ENCODE measurements at places on chromosomes 13 and 19.

- DNase-seq: no peak
These were observed 2.9 kb upstream of the CD70 start for GRCh38 chr19:6593651-6594416.

GRCh38 chr13:68304286-68304893 lies 1074.3 kb upstream of the PCDH9 start:
- DNase-seq: peak; percentile 49

- no peak for DNase-seq
These were observed 68.6 kb upstream of the MEDAG start for GRCh38 chr13:30837227-30838159.

DNA sequence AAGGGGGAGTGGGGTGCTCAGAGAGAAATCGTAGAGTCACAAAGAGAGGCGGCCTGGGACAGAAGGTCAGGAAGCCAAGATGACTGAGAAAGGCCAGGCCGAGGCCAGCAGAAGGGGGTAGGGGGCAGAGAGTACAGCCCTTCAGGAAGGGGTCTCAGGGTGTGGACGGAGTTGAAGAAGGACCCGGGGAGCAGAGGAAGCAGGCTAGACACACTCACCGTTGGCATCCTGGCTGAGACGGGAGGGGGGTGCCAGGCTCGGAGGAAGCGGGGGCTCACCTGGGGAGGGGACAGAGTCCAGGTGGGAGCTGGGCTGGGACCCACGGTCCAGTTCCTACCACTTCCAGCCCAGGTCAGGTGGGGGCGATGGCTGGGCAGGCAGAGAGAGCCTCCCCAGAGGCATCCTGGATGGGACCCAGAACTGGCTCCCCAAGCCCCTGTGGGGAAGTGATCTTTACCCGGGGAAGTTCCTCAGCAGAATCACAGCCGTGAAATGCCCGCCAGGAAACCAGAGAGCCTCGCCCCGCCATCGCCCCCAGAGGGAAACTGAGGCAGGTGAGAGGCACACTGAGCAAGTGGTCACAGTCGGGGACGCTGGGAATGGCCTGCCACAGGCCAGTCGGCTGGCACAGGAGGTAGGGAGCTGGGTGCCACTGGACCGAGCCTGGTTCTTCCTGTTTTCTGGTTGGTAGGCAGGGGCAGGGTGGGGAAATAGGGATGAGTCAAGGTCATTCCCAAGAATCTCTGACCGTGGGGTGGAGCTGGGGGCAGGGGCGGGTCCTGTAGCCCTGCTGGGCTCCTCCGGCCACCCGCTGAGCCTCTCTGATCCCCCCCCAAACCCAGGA lies 1.4 kb downstream of the MATK start:
- DNase-seq: no peak

DNA sequence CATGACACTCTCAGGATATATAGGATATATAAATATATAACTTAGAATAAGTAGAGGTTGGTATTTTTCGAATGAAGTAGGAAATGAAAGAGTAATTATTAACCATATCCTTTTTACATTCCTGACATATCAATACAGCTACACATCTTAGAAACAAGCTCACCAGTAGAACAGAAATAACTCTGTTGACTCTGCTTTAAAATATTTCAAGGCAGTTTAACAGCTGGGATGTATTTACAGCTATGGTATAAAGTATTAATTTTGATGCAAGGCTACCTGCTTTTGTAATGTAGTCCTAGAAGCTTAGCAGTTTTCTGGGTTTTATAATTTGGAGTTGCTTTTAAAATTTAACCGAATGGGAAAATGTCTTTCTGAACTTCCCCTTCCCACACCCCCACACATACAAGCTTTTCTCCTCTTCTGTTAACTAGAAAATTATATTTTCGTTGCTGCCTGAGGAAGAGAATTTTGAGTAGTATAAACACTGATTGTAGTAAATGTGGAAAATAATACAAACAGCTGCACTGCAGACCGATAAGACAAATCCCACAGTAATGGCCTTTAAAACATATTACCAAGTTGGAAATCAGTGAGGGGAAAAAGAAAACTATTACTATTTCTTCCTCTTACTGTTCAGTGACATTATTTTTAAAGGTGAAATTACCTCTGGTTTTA lies 147.7 kb downstream of the GGACT start:
- peak; percentile 85 for DNase-seq

GRCh38 chr13:62512194-62513141 lies 1096.8 kb upstream of the PCDH20 start:
- peak; percentile 11 for DNase-seq

GRCh38 chr13:41809962-41810361 lies 150.9 kb downstream of the VWA8 start:
- no peak for DNase-seq

DNA sequence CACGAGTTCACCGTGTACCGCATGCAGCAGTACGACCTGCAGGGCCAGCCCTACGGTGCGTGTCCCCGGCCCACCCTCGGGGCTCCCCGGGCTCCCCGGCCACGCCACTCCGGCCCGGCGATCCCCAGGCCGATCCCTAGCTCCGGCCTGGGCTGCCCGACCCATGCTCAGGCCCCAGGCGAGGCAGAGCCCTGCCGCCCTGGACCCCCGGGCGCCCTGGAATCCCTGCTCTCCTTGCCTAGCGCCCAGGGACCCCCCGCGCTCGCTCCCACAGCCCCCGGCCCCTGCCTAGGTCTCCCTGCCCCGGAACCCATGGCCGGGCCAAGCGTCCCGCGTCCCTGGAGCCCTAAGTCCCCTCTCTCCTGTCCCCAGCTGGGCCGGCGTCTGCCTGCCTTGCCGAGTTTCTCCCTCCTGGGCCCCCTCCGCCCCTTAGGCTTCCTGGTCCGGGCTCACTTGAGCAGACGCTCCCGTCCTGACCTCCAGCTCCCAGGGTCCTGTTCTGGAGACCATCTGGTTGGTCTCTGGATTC lies 494 bp downstream of the NCLN start:
- DNase-seq: no peak

GRCh38 chr13:103306163-103306562 lies 239.9 kb upstream of the SLC10A2 start:
- no peak for DNase-seq

DNA sequence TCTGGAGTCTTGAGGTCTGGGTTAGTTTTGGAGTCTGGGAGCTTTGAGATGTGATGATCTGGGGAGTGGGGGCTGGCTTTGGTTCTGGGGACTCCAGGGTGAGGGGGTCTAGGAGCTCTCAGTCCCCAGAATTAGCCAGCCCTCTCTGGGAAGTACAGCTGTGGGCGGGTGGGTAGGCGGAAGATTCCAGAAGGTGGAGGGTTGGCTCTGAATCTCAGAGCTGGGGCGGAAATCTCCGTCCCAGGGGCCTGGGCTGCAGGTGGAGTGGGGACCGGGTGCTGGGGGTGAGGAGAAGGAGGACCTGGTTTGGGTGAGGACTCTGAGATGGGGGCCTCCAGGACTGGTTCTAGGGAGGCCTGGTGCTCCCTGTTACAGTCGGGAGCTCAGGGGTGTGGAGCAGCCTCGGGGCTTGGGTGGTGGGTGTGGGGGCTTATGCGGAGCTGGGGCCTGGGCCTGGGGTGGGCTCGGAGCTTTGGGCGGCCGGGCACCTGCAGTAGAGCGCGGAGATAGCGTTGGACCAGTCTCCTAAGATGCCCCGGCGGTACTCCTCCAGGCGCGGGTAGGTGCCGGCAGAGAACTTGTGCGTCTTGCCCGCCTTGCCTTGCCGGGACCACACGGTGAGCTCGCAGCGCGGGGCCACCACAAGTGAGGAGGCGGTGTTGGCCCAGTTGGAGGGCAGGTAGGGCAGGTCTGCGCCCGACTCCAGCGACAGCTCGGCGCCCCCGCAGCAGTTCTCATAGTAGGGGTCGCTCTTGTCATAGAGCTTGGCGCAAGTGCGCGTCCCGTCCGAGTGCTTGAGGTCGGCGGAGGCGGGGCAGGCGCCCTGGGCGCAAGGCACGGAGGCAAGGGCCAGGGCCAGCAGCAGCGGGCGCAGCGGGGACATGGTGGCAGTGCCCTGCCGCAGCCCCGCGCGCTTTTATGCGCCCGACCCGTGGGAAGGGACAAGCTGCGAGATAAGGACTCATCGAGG lies at the start of gene SYCN:
Gene SYCN, minus strand, starts transcription at position 892 of the 970 bp plus-strand sequence. Its CDS starts 9 bp downstream, at position 883.
- no peak for DNase-seq

DNA sequence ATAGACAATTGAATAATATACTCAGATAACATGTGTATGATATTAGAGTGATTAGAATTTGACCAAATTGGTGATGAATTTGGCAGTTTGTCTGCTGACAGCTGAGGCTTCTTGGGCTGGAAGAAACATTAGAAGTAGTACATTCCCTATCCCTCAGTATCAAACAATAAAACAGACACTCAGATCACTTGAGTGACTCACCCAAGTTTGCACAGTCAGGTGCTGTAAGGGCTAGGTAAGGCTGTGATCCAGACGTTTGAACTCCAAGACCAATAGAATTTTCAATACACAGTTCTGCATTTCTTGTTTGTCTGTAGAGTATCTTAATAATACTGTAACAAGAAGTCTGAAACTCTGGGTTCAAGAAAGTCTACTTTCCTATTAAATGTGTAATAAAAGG lies 223.5 kb downstream of the POSTN start:
- no peak for DNase-seq

DNA sequence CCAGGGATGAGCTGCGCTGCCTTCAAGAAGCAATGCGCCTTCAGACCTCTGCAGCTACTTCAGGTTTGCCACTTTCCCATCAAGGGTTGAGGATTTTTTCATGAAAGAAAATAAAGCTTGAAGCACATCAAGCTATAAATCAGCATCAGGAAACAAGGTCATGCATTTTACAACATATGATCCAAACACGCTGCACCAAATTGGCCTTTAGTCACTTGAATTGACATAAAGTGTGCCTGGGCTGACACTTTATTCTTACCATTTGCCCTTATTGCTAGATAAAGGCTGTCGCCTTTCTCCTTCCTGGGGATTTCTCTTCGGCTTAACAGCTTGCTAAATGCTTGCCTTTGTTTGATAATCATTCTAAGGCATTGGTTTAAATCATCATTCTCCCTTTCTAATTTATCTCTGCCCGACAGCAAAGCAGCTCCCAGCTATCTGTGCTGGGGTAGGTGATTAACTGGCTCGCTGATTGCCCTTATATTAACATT lies 87.7 kb downstream of the LHFPL6 start:
- no peak for DNase-seq

DNA sequence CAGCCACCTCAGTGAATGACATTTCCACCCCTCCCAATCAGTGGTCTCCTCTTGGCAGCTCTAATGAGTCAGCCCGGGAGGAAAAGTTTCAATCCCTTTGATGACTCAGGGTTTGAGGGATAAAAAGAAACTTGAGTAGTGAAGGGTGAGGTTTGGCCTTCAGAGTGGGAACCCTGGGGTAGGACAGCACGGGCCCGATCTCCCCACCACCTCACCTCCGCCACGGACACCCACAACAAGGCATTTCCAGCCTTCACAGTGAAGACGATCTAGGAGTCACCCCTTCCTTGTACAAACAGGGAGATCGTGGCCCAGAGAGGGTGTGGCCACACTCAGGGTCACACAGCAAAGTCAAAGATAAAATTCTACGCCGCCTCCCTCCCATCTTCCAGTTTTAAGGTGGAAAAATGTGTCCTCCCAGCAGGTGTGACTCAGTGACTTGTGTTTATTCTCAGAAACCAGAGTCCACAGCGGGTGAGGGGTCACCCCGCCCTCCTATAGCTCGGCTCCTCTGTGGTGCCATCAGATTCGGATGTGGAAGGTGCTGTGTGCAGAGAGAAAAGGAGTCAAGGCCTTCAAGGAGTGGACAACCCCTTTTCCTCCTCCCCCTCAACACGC lies 12.3 kb downstream of the CIB3 start:
- no peak for DNase-seq

DNA sequence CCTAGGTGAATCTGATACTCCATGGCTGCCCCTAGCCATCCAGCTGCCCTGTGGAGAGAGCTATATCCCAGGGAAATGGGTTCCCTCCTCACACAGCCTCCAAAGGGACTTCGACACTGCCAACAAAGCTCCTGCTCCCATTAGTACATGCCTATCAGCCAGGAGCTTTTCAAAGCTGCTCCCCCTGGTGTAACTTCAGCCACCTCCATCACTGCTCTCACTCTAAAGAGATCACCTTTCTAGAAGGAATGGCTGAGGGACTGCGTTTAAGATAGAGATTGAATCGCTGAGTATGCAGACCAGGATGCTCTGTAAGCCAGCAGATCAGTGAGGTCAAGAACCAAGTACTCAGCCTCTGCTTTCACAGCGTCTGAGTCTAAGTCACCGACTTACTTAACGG lies 213.7 kb downstream of the NALCN start:
- no peak for DNase-seq

GRCh38 chr19:16148443-16149229 lies 5.2 kb downstream of the HSH2D start:
- DNase-seq: no peak

GRCh38 chr19:1232652-1233072 lies 5.1 kb downstream of the CBARP start:
- DNase-seq: peak; percentile 54

DNA sequence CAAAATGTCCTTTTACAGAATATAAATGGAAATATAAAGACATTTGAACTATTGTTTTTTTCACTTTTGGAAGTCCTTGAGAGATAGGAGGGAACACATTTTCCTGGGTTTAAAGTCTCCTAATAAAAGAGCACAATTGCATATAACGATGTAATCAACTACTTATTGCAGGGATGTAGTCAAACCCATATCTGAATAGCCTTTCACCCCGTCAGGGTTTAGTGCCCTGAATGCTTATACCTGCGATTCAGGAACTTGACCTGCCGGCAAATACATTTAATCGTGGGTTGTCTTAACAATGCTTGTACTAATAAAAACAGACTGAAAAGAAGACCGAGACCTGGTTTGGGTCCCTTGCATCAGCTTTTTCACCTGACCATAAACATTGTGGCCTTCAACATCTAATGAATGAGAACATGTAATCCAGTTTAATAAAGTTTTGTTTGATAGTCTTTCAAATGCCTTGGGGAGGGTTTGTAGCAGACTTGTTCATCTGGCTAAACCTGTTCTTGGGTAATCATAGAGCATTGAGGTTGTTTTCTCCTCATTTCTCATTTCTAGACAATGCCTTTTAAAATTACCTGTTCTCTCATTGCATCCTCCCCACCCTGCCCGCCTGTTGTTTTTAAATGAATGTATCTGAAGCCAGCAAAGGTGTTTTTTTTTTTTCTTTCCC lies 7.0 kb downstream of the KLF5 start:
- peak; percentile 41 for DNase-seq

Measured in lung (tissue), 17 donors.